ENCODE measurements at places on chromosomes 5 and 9.

GRCh38 chr9:35103660-35104191 is 795 bp upstream of the STOML2 start:
- no peak for DNase-seq

GRCh38 chr9:129356871-129357772 is 179.1 kb upstream of the IER5L start:
- no peak for DNase-seq

DNA sequence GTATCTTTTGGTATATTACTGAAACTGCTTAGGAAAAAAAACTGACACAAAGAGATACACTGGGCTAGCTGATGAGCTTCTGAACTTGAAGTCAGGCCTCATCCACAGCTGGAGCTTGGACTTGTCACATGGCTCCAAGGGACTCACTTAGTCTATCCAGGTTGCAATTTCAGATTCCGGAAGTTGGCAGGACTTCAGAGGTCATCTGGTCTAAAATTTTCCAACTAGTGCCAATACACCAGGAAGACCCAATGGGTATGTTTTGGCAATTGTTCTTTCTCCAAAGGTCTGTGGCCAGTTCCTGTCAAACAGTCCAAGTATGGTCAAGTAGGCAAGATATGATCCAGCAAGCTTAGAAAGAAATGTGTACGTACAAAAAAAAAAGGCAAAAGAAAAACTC is 36.7 kb downstream of the MRPS27 start:
- DNase-seq: no peak

- peak; percentile 48 for DNase-seq
Observed at GRCh38 chr5:138662599-138662998, 87.4 kb upstream of the HSPA9 start.

GRCh38 chr9:89999534-90000370 is 394.9 kb downstream of the GADD45G start:
- peak; percentile 83 for DNase-seq
